ENCODE measurements at places on chromosomes 1 and 21.

GRCh38 chr1:23423415-23424292 lies 894 bp downstream of the TCEA3 start:
- DNase-seq: no peak

DNA sequence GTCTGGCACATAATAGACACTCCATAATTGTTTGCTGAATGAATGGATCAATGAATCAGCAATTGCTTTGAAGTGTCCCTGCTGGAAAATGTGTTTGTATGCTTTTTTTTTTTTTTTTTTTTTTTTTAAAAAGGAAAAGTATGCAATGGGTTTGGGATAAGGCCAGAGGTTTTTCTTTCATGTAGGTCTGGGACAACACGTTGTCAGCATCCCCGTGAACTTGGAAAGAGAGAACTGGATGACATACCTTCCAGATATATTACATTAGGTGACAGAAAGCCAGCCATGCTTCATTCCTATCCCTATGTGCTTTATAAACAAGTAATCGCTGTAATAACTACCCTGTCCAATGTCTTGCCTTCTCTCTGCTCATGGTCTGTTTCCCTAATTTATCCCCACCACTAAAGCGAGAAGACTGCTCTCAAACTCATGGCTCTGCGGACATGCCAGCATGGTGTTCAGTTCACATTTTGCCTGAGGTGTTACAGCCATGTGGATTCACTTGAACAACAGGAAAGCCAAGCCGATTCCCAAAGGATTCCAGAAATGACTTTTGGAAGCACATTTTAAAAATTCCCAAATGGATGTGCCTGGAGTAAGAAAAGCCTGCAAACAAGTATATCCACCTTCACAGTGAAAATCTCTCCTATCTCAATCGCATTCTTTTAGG lies 34.8 kb upstream of the GREM2 start:
- DNase-seq: no peak

GRCh38 chr1:181397845-181398244 lies 85.5 kb upstream of the CACNA1E start:
- no peak for DNase-seq

GRCh38 chr1:33828059-33828458 lies 35.8 kb upstream of the HMGB4 start:
- DNase-seq: no peak

- DNase-seq: no peak
These were observed 23.0 kb upstream of the WLS start for GRCh38 chr1:68255301-68255700.

DNA sequence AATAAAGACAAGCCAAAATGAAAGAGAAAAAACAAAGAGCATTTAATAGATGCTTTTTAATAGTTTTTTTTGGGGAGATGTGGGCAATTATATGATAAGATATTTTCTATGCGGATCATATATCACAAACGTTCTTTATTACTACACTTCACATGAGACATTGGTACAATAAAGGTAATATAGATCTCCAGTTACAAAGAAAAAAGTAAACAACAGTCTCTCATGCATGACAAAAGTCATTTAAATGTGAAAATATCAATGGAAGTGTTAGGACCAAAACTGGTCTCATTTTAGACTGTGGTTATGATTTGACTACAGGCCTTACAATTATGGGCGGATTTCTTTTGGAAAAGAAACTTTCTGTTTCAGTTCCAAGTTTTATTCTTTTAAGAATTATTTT lies 687.0 kb downstream of the ADGRL2 start:
- no peak for DNase-seq

GRCh38 chr21:41707231-41707959 lies 59.5 kb downstream of the RIPK4 start:
- no peak for DNase-seq
